ENCODE measurements at places on chromosomes 7 and 10.

DNA sequence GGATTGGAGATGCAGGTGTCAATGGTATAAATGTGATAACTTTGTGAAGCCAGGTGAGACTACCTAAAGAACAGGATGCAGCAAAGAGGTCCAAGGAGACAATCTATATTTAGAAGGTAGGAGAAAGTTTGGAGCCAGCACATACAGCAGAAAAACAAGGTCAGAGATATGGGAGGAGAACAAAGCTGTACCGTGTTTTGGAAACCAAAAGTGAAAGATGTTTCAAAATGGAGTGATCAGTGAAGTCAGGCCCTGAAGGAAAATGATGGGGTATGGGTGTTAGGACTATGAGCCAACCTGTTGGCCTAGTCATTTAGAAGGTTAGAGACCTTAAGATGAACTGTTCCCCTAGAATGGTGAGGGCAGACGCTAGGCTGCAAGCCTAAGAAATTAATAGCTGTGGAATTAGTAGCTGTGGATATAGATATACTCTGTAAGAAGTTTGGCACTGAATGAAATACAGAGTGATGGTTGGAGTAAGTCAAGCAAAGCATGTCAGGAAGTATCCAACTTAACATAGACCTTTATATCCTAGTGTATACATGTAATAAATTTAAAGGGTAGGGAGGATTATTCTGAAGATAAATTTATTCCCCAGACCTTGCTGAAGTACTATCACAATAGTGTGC is 149.8 kb upstream of the WNT16 start:
- DNase-seq = no peak

- no peak for DNase-seq
Observed at GRCh38 chr10:792792-793100, 103.3 kb upstream of the DIP2C start.

DNA sequence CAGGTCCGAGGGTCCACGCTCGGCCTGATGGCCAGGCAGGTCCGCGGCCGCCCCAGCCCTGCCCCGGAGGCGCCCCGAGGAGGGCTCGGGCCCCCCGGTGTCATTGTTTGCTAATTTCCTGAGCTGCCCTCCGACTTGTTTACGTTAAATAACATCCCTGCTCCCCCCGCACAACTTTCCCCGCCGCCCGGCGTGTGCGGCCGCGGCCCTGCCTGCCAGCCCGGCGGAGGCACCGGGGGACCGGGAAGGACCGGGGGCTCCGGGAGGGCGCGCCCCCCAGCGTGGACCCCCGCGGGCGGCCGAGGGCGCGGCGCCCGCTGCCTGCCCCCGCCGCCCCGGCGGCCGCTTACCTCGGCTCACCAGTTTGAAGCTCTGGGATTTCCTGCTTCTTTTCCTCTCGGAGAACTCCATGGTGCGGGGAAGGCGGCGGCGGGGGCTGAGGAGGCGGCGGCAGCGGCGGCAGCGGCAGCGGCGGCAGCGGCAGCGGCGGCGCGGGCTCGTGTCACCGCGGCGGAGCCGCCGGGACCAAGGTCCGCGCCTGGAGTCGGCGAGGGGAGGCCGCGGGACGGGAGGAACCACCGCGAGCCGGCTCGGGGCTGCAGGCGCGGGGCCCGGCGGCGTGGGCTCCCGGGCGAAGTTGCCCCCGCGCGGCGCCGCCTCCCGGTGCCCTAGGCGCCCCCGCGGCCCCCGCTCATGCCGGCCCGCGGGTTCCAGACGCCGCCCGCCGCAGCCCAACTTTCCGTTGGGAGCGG is 515 bp downstream of the BEND7 start:
- DNase-seq = no peak

DNA sequence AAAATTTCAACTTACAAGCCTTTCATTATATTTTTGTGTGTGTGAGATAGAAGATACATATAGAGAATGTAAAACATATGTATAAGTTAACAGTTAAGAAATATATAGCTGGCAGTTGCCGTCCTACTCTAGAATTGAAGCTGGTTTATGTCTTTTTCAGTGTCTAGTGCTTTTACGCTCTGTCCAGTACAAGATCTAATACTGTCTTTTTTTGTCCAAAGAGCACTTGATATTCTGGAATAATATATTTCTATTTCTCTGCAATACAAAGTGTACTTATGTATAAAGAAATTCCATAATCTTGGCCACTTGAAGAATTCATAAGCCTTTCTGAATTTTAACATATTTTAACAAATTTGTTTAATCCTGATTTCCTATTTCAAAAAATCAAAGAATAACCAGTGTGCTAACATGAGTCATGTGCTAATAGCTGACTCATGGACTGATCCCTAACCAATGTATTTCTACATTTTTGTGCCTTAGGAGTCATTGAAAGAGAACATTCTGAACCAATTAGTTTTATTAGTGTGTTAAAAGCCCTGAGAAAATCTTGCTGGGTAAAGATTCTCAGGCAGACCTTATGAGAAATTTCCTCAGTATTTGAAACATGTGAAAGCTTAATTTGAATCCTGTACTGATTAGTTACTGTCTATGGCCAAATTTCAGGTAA is 73.2 kb upstream of the CCAR1 start:
- peak; percentile 25 for DNase-seq

DNA sequence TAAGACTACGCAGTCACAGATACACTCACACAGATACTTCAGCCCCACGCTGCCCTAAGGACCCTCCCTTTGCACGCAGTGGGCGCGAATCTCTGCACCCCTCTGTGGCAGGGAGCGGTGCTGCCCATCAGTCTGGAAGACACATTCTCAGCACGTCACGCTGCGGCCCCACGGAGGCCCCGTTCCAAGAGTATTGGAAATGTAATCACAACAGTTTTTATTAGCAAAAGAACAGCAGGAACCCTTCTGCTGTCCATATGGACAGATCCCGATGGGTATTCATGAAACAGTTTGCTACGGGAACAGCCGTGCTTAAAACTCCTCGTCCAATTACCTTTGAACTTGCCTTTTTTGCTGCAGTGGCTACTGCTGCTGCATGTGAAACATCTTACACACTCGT is 131.0 kb downstream of the RPS24 start:
- DNase-seq = no peak

DNA sequence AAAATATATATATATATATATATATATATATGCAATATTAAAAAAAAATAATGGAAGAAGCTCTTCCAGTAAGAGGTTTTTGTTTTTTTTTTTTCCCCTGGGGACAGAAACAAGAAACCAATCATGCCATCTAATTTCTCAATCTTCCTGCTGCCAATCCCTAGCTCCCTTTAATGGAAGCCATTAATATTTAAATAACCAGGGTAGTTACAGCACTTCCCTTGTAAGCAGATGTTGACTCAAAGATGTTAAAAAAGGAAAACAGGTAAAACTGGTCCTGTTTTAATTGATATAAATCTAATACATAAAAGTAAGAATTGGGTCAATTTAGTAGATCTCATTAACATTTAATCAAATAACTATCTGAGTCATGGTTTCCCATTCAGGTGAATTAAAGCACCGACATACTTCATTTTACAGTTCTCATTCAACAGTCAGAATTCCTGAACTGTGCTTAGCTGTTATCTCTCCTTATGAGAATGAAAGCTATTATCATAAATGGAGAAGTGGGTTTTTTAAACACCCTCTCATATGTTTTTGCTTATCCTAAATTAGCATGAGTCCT is 22.6 kb downstream of the CPVL start:
- DNase-seq = no peak

- no peak for DNase-seq
Observed at GRCh38 chr10:103729851-103730250, 125.5 kb downstream of the SH3PXD2A start.
